Chondrocyte (in vitro differentiated cells): ENCODE measurements at places on chromosomes 16 and 17. TPM values are rescaled to one million over a fixed set of nuclear protein-coding genes. Genes with fewer than 3 reads are reported as not detected.

DNA sequence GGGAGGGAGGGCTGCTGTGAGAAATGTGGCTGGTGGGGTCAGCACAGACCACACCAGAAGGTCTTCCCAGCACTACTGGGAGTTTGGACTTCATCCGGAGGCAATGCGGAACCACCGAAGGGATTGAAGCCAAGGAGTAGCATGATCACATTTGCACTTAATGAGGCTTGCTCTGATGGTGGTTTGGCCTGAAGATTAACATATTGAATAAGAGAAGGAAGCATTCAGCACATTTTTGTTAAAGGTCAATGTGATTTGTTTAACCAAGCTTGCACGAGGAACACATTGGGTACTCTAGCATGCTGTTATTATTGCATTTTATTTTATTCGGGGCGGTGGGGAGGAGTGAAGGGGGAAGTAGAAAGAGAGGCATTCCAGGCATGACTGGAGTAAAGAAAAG is 378.6 kb downstream of the UTP18 start:
- H3K4me1 ChIP-seq, result no peaks in the 10 kb centered on the region
- H3K4me3 ChIP-seq, result no peak overlapping the region
- DNase-seq, result no peak
- H3K27me3 ChIP-seq, result peaks cover 2% of the 10 kb centered on the region
- no peak overlapping the region for H3K27ac ChIP-seq

GRCh38 chr17:68353111-68353521 is 61.8 kb downstream of the ARSG start:
- H3K27me3 ChIP-seq, result no peaks in the 10 kb centered on the region
- H3K36me3 ChIP-seq, result peaks cover 1% of the 10 kb centered on the region
- DNase-seq, result no peak
- peaks cover 11% of the 10 kb centered on the region for H3K4me1 ChIP-seq

- H3K4me3 ChIP-seq, result no peak overlapping the region
- no peak for DNase-seq
- H3K27ac ChIP-seq, result no peak overlapping the region
- H3K27me3 ChIP-seq, result peaks cover 5% of the 10 kb centered on the region
These were observed 15.0 kb downstream of the CD300E start for GRCh38 chr17:74608511-74608910.

- DNase-seq, result no peak
- H3K27ac ChIP-seq, result no peak overlapping the region
- peak overlapping the region; percentile 87 for H3K4me3 ChIP-seq
- no peaks in the 10 kb centered on the region for H3K27me3 ChIP-seq
These were observed 3.1 kb downstream of the MAF start for GRCh38 chr16:79597277-79598062.

- peaks cover 56% of the 10 kb centered on the region for H3K4me1 ChIP-seq
- no peaks in the 10 kb centered on the region for H3K27me3 ChIP-seq
- H3K27ac ChIP-seq, result no peak overlapping the region
- no peak overlapping the region for H3K4me3 ChIP-seq
- no peaks in the 10 kb centered on the region for H3K36me3 ChIP-seq
These were observed 2.9 kb downstream of the CCL2 start for GRCh38 chr17:34257986-34258326.

GRCh38 chr17:43477832-43478634 is 5.7 kb upstream of the DHX8 start:
- no peaks in the 10 kb centered on the region for H3K36me3 ChIP-seq
- no peak overlapping the region for H3K4me3 ChIP-seq
- no peak overlapping the region for H3K27ac ChIP-seq
- DNase-seq, result no peak
- peaks cover 6% of the 10 kb centered on the region for H3K4me1 ChIP-seq
- no peaks in the 10 kb centered on the region for H3K27me3 ChIP-seq

- DNase-seq, result no peak
- H3K4me3 ChIP-seq, result no peak overlapping the region
- H3K27ac ChIP-seq, result no peak overlapping the region
- peaks cover 43% of the 10 kb centered on the region for H3K36me3 ChIP-seq
- H3K4me1 ChIP-seq, result peaks cover 10% of the 10 kb centered on the region
These were observed 14.1 kb downstream of the TP53 start for GRCh38 chr17:7673239-7673638.

ACAP1 gene
- total RNA-seq, result 2.9 to 6.8 TPM (median 3.7 TPM) in 3 replicates

CDRT15 gene
- total RNA-seq, result not detected in 3 replicates

SLC2A4 gene
- total RNA-seq, result 0.15 to 0.38 TPM (median 0.30 TPM) in 3 replicates

- peaks cover 6% of the 10 kb centered on the region for H3K27me3 ChIP-seq
- no peaks in the 10 kb centered on the region for H3K4me1 ChIP-seq
- H3K36me3 ChIP-seq, result no peaks in the 10 kb centered on the region
- no peak for DNase-seq
These were observed 27.8 kb upstream of the TMEM220 start for GRCh38 chr17:10757647-10758046.

GRCh38 chr17:39894681-39895376 is 23.6 kb downstream of the GSDMB start:
- no peak overlapping the region for H3K27ac ChIP-seq
- H3K4me3 ChIP-seq, result no peak overlapping the region
- peaks cover 29% of the 10 kb centered on the region for H3K27me3 ChIP-seq
- DNase-seq, result no peak
- H3K36me3 ChIP-seq, result peaks cover 1% of the 10 kb centered on the region

NPIPB9 gene
- 1.1 to 3.2 TPM (median 2.9 TPM) in 3 replicates for total RNA-seq

MC1R gene
- total RNA-seq, result 3.2 to 7.9 TPM (median 4.2 TPM) in 3 replicates

DNA sequence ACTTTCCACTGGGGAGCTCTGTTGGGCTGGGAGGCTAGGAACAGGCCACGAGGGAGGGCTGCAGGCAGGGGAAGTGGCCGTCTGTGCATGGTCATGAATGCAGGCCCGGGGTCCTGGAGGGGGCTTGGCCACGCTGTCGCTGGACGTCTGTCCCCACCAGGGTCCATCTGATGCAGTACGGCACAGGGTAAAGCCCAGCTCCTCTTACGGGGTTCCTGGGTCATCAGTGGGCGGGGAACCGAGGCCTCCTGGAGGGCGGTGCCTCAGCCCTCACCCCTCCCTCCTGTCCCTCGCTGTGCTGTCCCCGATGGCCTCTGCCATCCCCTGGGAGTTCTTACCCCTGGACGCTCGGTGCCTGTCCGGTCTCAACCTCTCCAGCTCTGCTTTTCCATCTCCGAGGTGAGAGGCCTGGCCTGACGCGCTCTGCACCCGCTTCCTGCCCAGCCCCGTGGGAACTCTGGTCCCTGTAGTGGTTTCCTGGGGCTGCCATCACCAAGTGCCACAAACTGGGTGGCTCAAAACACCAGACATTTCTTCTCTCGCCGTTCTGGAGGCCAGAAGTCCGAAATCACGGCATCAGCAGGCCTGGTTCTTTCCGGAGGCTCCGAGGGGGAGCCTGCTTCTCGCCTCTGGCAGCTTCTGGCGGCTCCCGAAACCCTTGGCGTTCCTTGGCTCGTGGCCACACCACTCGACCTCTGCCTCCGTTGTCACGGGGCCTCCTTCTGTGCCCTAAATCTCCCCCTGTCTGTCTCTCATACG is 182.8 kb downstream of the SEC14L1 start:
- H3K4me1 ChIP-seq, result peaks cover 78% of the 10 kb centered on the region
- H3K4me3 ChIP-seq, result peak overlapping the region; percentile 93
- H3K27me3 ChIP-seq, result no peaks in the 10 kb centered on the region
- DNase-seq, result peak; percentile 84
- no peaks in the 10 kb centered on the region for H3K36me3 ChIP-seq
- H3K27ac ChIP-seq, result peak overlapping the region; percentile 100

DNA sequence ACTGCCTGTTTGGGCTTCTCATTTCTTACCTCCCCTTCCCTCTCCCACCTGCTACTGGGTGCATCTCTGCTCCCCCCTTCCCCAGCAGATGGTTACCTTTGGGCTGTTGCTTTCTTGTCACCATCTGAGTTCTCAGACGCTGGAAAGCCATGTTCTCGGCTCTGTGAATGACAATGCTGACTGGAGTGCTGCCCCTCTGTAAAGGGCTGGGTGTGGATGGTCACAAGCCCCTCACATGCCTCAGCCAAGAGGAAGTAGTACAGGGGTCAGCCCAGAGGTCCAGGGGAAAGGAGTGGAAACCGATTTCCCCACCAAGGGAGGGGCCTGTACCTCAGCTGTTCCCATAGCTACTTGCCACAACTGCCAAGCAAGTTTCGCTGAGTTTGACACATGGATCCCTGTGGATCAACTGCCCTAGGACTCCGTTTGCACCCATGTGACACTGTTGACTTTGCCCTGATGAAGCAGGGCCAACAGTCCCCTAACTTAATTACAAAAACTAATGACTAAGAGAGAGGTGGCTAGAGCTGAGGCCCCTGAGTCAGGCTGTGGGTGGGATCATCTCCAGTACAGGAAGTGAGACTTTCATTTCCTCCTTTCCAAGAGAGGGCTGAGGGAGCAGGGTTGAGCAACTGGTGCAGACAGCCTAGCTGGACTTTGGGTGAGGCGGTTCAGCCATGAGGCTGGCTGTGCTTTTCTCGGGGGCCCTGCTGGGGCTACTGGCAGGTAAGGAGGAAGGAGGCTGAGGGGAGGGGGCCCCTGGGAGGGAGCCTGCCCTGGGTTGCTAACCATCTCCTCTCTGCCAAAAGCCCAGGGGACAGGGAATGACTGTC is at the start of gene CD68:
Gene CD68 (plus strand): TSS at position 638 of the 833 bp plus-strand sequence. CDS start 40 bp downstream, at position 678.
- peaks cover 74% of the 10 kb centered on the region for H3K4me1 ChIP-seq
- peaks cover 39% of the 10 kb centered on the region for H3K36me3 ChIP-seq
- DNase-seq, result no peak
- no peaks in the 10 kb centered on the region for H3K27me3 ChIP-seq
- no peak within 1 kb of the TSS for H3K4me3 ChIP-seq
- H3K27ac ChIP-seq, result peak within 1 kb of the TSS; percentile 95

- H3K27me3 ChIP-seq, result no peaks in the 10 kb centered on the region
- H3K27ac ChIP-seq, result peak overlapping the region; percentile 81
- H3K4me1 ChIP-seq, result peaks cover 15% of the 10 kb centered on the region
- peaks cover 7% of the 10 kb centered on the region for H3K36me3 ChIP-seq
- no peak overlapping the region for H3K4me3 ChIP-seq
These were observed 6.8 kb downstream of the NT5C start for GRCh38 chr17:75124819-75125162.

DNA sequence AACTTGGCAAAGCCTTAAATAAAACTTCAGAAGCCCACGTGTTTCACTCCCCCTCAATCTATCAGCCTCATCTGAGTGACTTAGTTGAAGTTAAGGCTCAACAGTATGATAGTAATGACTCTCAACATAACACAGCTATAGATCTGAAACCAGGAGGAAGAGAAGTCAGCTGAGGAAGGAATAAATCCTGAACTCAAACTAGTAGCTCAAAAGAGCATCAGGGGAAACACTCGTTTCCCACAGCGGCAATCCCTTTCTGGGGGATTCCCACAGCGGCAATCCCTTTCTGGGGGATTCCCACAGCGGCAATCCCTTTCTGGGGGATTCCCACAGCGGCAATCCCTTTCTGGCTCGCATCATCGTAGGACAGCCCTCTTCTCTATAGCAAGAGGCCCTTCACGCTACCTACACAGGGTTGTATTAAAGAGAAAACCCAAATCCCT is 56.8 kb downstream of the ZZEF1 start:
- H3K27me3 ChIP-seq, result no peaks in the 10 kb centered on the region
- DNase-seq, result no peak
- no peak overlapping the region for H3K27ac ChIP-seq
- no peaks in the 10 kb centered on the region for H3K4me1 ChIP-seq

- peak overlapping the region; percentile 70 for H3K4me3 ChIP-seq
- peak; percentile 92 for DNase-seq
- peak overlapping the region; percentile 99 for H3K27ac ChIP-seq
- no peaks in the 10 kb centered on the region for H3K27me3 ChIP-seq
- no peaks in the 10 kb centered on the region for H3K36me3 ChIP-seq
These were observed 11.0 kb downstream of the HEXIM2 start for GRCh38 chr17:45172541-45173286.

MPP2 gene
- total RNA-seq, result 7.0 to 7.8 TPM (median 7.5 TPM) in 3 replicates

GRCh38 chr17:4600563-4600962 is 16.2 kb downstream of the SMTNL2 start:
- H3K4me1 ChIP-seq, result peaks cover 32% of the 10 kb centered on the region
- H3K36me3 ChIP-seq, result no peaks in the 10 kb centered on the region
- H3K27ac ChIP-seq, result no peak overlapping the region
- H3K27me3 ChIP-seq, result no peaks in the 10 kb centered on the region
- DNase-seq, result no peak

RNF43 gene
- 0.10 to 0.46 TPM (median 0.15 TPM) in 3 replicates for total RNA-seq

GRCh38 chr17:82647593-82648164 is 565 bp downstream of the WDR45B start:
- peaks cover 21% of the 10 kb centered on the region for H3K4me1 ChIP-seq
- H3K4me3 ChIP-seq, result peak overlapping the region; percentile 81
- no peak for DNase-seq
- peak overlapping the region; percentile 59 for H3K27ac ChIP-seq

DNA sequence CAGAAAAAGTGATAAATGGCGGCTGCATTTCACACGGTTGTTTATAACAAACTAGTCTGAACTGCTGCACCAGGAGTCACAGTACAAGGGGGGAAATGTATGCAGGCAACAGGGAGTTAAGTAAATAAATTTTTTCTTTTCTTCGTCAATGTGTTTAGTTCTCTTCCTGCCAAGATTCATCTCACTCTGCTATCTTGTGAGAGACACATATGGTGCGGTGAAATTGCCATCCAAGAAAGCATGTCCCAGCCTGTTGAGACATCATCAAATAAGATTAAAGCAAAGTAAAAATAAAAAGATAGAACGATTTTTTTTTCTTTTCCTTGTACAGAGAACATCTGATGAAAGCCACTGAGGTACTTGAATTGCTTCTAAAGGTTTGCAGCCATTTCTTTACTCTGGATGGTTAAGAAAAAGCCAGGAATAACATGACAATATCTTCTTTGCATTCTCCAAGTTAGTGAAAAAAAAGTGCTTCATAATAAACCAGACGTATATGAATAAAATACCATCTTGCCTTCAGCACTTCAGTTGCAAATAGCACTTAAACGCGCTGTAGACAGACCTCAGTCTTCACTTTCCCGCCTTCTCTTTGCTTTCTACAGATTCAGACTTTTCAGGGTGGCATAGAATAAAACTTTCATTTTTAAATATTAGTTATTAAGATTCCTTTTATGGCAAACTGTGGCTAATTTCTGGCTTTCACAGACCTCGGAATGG is 506.2 kb upstream of the ZFHX3 start:
- H3K27ac ChIP-seq, result no peak overlapping the region
- peaks cover 4% of the 10 kb centered on the region for H3K27me3 ChIP-seq
- peaks cover 6% of the 10 kb centered on the region for H3K4me1 ChIP-seq
- no peaks in the 10 kb centered on the region for H3K36me3 ChIP-seq

DNA sequence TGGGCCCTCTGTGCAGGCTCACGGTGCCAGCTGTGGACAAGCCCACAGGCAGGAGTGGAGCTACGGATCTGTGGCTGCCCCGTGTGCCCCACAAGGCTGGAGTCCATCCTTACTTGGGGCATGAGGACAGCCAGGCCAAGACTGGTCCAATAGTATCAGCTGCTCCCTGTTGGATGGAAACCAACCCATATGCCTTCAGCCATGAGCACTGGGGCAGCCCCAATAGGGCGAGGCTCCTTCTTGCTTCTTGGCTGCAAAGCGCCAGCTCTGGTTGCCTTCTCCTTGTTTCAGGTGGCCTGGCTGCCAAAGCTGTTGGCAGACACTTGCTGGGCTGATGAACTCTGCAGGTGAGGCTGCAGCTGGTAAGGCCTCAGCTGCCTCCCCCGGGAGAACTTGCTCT is 188.0 kb downstream of the ENGASE start:
- no peaks in the 10 kb centered on the region for H3K36me3 ChIP-seq
- H3K4me3 ChIP-seq, result no peak overlapping the region
- H3K27me3 ChIP-seq, result peaks cover 53% of the 10 kb centered on the region
- H3K4me1 ChIP-seq, result no peaks in the 10 kb centered on the region
